ENCODE measurements at places on chromosomes 6 and 20.

- DNase-seq: peak; percentile 52
Measured at GRCh38 chr6:36914227-36914794, 28.6 kb downstream of the C6orf89 start.

GRCh38 chr6:145227593-145227992 lies 507.7 kb downstream of the EPM2A start:
- DNase-seq: no peak

DNA sequence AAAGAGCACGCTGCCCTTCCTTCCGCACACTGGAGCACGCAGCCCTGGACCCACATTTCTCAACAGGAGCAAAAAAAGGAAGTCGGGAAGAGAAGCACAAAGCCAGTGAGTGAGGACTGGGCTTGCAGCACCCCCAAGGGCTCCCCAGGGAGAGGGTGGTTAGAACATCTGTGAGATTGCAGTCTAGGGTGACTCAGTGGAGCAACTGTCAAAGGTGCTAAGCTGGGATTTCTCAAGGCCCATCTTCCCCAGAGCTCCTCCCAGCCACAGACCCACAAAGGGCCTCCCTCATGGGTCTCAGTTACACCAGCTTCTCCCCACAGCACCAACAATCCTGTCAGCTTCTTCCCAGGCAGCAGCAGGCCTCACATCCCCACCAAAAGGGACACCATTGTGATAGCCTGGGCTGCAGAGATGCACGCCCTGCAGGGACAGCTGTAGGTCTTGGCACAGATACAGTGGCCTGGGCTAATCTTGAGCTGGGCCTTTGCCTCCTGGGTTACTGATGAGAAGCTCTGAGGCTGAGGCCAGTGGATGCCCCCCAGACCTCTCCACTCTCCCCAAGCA lies 39.6 kb upstream of the CD93 start:
- peak; percentile 62 for DNase-seq

DNA sequence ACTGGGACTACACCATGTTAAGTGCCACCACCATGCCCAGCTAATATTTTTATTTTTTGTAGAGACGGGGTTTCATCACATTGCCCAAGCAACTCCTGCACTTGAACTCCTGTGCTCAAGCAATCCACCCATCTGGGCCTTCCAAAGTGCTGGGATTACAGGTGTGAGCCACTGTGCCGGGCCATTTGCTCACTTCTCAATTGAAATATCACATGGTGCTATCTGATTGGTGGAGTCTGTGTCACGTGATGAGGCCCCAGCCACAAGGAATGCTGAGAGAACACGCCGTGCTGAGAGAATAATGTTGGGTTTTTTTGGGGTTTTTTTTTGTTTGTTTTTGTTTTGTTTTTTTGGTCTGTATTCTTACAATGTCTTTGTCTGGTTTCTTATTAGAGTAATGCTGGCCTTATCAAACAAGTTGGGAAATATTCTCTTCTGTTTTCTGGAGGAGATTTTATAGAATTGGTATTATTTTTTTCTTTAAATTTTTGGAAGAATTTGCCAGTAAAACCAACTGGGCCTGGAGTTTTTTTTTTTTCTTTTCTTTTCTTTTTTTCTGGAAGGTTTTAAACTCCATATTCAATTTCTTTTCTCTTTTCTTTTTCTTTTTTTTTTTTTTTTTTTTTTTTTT lies 183.2 kb upstream of the KCNG1 start:
- DNase-seq: no peak

DNA sequence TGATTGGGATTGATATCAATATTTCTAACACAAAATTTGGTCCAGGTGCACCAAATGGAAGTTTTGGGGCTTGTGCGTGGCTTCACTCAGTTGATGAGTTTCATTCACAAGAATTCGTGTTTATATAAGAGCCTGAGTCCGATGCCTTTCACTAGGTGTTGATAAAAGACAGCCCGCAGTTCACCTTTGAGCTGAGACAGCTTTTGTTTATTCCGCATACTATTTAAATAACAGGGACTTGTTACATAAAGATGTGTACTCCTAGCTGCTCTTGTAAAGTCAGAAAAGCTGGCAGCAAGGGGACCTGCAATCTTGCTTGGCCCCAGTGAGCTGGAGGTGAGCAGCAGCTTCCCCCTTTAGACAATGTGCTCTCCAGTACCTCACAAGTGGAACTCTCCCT lies 19.0 kb upstream of the NRN1 start:
- no peak for DNase-seq

GRCh38 chr20:4014031-4014474 lies 1.3 kb downstream of the RNF24 start:
- DNase-seq: peak; percentile 86

DNA sequence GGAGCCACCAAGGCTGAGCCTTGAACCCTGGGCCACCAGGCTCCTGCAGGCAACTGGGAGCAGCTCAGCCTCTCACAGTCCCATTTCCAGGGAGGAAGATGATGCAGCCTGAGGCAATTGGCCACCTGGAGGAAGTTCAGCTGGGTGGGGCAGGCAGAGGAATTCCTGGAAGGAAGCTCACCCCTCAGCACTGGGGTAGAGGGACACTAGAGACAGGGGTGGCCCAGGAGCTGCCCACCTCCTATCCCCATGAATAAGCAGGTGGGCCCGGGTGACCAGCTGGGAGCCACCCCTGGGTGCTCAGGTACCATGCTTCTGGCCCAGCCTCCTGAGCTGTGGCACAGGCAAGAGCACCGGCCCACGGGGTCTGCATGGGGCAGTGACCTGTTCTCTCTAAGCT lies 3.6 kb upstream of the HSPA12B start:
- DNase-seq: no peak

DNA sequence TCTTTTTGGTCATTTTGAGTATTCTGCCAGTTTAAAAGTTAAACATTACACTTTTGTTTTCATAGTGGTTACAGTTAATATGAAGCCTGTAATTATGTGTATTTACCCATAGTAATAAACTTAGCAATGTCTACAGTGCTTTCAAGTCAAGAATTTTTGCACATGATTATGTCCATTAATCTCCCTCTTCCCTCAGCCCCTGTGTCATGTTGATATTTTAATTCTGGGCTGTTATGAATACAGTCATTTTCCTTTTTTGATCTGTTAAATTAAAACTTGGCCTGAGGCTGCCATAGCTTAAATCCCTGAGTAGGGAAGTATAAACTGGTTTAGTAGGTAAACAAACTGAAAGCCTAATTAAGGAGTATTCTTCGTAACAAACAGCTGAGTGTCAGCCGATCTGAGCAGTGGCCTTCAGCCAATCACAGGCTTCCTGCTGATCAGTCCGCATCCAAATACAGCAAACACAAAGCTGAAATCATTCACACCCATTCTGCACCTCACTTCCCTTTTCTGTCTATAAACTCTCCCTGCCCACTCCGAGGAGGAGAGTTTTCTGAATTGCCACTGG lies 9.5 kb upstream of the SFT2D1 start:
- no peak for DNase-seq

- DNase-seq: no peak
Measured at GRCh38 chr6:51459958-51460357, 627.5 kb downstream of the PKHD1 start.

DNA sequence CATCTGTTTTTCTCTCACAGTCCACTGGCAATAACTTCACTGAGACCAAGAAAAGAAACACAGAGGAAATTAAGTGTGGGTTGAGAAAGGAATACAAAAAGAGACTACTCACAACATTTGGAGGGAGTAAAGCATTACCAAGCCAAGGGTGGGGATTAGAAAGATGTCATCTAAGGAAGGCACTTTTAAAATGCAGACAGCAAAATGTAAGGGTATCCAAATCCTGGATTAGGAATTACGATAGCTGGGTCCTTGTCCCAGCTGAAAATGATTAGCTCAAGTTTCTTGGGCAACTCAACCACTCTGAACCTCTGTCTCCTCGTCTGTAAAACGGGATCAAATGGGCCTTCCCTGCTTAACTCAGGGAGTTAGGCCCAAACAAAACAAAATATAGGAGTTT lies 2.2 kb downstream of the LEMD2 start:
- no peak for DNase-seq

- no peak for DNase-seq
Measured at GRCh38 chr6:11855743-11856142, 77.1 kb upstream of the ADTRP start.

GRCh38 chr20:64242797-64243475 lies 12.6 kb upstream of the PCMTD2 start:
- DNase-seq: no peak

DNA sequence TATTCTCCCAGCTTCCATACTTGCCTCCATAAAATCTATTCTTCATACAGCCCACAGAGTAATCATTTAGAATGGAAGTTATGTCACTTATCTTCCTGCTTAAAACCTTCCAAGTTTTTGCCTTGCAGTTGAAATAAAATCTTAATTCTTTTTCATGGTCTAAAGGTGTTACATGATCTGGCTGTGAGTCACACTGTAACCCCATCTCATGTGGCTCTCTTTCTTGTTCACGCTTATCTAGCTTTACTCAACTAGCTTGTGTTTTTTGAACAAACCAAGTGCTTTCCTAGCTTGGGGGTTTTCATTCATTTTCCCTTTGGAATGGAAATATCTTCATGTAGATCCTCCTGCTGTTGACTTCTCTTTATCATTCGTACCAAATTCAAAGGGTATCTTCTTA lies 23.6 kb upstream of the THEMIS start:
- DNase-seq: no peak

DNA sequence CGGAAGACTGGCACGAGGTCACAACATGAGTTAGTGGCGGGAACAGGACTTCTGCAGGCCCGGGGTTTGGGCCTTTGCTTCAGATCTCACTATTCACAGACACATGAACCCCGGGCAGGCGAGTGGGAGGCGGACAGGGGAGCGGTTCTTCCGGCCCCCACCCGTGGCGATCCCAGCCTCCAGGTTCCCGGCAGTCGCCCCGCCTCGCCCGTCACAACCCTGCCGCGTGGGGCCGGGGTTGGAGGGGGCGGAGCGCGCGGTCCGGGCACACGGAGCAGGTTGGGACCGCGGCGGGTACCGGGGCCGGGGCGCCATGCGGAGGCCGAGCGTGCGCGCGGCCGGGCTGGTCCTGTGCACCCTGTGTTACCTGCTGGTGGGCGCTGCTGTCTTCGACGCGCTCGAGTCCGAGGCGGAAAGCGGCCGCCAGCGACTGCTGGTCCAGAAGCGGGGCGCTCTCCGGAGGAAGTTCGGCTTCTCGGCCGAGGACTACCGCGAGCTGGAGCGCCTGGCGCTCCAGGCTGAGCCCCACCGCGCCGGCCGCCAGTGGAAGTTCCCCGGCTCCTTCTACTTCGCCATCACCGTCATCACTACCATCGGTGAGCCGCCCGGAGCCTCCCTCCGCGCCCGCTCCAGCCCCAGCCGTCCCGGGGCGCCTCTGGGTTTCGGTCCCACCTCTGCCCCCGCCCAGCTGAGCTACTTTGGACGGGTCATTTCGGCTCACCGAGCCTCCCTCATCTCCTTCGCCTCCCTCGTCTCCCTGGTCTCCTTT lies at the start of gene KCNK15:
Gene KCNK15, plus strand, starts transcription at position 268 of the 769 bp plus-strand sequence. Its CDS starts 46 bp downstream, at position 314.
- DNase-seq: peak; percentile 62

DNA sequence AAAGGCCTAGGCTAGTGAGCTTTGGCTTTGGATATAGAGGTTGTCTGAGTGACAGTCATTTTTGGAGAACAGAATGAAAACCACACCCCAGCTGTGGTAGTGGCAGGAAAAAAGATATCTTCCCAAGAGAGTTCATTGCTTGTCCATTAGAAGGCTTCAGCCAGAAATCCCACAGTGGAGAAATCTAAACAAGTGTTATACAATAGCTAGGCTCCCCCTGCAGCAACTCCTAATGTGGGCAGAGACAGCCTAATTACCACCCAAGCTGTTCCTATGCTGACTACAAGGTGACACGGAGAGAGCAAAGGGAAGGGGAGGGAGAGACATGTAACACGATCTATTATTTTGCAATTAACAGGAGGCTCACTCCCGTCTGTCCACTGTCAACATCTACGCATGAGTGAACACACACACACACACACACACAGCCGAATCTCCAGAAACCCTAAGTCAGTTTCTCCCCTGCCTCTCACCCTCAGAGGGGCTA lies 147.5 kb upstream of the TCF21 start:
- DNase-seq: peak; percentile 25

DNA sequence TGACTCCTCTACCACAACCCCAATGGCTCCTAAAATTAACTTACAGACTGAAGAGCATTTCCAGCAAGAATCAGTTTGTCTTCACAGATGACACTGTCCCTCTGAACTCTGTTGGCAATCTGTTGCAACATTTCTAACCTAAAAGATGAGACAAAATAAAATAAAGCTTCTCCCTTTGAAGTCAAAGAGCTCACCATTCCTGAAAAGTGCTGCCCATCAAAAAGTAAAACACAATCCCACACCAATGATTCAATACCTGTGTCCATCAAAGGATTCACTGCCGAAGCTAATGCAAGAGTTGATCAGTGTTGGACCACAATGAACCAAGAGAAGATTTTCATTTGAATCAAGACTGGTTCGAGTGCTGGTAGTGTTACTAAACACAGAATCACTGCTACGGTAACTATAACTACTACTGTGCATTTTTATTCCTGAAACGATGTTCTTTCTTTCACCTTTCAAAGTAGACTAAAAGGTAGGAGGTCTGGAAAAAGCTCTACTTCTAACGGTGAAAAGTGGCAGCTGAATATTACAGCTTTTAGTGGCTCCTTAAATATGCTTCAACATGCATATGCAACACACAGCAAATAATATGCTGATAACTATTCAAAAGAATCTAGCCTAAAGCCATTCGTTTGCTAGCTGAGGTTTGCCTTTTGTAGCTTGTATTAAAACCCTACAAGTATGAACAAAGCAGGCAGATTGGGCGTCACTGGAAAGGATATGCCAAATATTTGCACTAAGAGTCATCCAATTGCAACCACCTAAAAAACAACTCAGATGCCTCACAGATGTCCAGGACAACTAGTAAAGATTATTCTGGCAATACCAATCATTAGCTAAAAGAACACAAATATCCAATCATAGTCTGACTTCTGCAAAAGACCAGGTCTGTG lies at the start of gene DST:
Gene DST, minus strand, starts transcription at position 524 of the 896 bp plus-strand sequence.
- peak; percentile 92 for DNase-seq

DNA sequence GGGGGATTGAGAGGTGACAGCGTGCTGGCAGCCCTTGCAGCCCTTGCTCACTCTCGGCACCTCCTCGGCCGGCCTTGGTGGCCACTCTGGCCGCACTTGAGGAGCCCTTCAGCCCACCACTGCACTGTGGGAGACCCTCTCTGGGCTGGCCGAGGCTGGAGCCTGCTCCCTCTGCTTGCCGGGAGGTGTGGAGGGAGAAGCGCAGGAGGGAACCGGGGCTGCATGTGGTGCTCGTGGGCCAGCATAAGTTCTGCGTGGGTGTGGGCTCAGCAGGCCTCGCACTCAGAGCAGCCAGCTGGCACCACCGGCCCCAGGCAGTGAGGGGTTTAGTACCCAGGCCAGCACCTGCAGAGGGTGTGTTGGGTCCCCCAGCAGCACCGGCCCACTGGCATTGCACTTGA lies 912.2 kb upstream of the ADGRB3 start:
- no peak for DNase-seq
